ENCODE measurements at places on chromosomes 13 and 19.
A peak's percentile ranks its signal among the peaks of the same experiment; 100 is the strongest.

- no peak for DNase-seq
Observed at GRCh38 chr13:98019186-98019585, 65.7 kb downstream of the IPO5 start.

GRCh38 chr13:57569986-57570385, 61.6 kb upstream of the PCDH17 start:
- no peak for DNase-seq

DNA sequence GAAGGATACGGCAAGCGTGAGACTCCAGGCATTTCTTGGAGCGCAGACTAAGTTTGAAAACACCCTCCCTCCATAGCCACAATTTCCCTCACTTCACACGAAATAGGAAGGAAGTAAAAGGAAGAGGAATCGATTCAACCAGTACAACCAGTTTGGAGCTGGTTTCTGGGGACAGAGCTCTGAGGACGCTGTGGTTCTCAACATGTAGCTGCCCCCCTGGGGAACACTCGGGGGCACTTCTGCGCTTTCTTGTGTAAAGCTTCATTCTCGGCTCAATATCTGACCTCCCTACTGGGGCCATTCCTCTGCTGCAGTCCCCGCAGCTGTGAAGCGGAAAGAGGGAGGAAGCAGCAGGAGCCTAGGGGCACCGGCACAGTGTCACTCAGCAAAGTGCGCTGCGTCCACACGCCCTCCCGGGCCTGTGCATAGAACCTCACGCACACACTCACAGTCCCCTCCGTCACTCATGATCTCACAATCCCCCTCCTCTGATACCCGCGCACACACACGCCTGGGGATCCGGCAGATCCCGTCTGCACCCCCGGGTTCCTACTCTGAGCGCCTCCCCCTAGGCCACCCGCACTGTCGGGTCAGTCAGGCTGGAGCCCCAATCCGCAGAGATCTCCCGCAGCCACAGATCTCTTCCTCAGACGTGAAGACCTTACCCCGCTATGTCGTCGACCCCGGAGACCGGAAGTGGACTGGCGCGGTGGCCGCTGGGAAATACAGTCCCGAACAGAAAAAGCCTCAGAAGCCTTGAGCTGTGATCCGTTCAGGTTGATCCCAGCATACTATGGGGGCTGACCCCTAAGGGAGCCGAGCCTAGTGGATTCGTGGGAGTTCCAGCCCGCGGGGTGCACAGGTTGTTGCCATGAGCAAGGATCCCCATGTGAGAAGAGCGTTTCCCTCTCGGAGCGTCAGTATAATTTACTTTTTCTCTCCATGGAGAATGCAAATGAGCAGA, at the start of gene ZNF780A:
TSS of gene ZNF780A (minus strand) at position 703 of the 964 bp plus-strand sequence. CDS start 6,190 bp downstream, outside the sequence.
- peak; percentile 46 for DNase-seq

- DNase-seq, result no peak
Observed at GRCh38 chr19:30457484-30457883, 85.3 kb downstream of the ZNF536 start.
